ENCODE measurements at places on chromosomes 2 and 18.

- no peak for DNase-seq
These were observed 39.9 kb downstream of the TMEM247 start for GRCh38 chr2:46519265-46519664.

- no peak for DNase-seq
These were observed 32.2 kb upstream of the LPIN2 start for GRCh38 chr18:3044931-3045698.

DNA sequence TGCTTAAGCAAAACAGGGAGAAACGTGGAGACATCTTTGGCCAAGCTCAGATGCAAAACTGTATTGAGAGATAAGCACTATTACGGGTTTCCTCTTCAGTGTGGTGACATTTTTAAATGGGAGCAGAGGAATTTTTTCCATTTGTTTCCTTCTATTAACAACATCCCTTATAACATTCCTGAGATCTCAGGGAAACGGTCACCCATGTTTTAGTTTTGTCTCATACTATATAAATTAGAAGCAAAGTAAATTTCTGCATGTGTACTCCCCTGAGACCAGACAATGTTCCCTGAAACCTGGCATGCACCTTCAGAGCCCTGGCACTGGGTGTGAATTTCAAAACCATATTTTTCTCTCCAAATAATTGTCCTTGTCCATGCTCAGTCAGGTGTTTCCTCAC, 57.6 kb upstream of the RNF152 start:
- DNase-seq = no peak

GRCh38 chr18:9474108-9474982, 968 bp upstream of the RALBP1 start:
- DNase-seq = no peak

GRCh38 chr2:176001281-176001915, 669 bp downstream of the LNPK start:
- peak; percentile 34 for DNase-seq

DNA sequence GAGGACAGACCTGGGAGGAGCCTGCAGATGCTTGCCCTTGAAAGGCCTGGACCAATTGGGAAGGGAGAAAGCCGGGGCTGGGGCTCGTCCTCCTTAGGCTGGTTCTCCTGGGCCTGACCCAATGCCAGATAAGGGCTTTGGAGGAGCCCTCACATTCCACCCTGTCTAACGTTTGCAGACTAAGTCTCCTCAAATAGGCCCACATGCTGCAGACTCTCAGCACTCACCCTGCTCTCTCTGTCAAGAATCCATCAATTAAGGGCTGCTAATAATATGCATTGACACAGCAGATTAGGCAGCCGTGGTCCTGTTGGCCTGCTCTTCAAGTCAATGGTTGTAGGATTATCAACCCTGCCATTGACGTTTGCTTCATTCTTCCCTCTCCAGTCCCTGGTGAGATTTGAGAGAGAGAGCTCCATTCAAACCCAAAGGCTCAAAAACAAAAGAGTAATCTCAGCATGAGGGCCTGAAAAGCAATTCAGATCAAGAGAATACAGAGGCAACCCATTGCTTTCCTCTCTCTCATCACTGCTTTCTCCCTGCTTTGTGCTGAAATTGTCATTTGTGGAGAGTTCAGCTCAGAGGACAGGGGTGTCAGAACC, 167.6 kb downstream of the INSIG2 start:
- DNase-seq = no peak

- no peak for DNase-seq
These were observed 42.0 kb downstream of the SLC4A5 start for GRCh38 chr2:74301262-74301661.

DNA sequence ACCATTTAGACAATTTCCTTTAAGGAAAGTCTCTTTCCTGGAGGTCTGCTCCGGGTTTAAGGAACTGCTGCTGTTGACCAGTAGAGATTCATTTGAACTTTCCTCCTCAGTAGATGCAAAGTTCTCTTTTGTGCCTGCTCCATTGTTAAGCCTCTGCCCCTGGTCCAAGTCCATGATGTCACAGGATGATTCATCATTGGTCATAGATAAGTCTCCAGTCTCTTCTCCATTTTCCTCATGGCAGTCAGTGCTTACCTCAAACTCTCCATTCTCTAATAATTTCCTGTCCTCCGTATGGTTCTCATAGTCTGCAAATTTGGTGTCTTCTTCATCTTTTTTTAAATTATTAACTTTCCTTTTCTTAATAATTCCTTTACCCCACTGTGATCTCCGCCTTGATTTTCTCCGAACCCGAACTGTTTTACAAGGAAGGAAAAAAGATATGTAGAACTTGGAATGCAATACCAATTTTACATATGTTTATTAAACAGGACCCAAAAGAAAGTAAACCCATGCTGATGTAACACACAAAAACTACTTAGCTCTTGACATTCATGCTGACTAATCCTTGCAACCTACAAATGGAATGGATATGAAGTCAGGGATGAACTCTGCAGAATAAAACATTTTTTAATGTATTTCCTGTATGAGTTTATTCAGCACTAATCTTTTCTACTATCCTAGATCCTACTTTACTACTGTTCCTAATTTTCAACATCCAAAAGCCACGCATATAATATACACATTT, 169.1 kb downstream of the ATAD2B start:
- DNase-seq = no peak

DNA sequence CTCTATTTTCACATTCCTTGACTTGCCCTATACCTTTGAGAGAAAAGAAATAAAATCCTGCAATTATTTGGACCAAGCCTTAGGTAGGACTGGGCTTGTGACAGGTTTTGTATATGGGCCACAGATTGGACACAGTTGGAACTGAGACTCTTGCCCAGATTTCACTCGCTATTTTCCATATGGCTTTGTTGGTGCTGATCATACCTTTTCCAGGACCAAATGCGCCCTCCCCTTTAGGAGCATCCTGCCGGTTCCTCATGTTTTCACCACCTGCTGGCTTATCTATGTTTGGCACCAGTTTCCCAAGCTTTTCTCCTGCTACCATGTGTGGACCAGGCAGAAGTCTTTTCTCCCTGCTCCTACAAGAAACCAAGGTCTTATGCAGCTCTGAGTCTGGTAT, 494.9 kb downstream of the EPHA4 start:
- DNase-seq = no peak

DNA sequence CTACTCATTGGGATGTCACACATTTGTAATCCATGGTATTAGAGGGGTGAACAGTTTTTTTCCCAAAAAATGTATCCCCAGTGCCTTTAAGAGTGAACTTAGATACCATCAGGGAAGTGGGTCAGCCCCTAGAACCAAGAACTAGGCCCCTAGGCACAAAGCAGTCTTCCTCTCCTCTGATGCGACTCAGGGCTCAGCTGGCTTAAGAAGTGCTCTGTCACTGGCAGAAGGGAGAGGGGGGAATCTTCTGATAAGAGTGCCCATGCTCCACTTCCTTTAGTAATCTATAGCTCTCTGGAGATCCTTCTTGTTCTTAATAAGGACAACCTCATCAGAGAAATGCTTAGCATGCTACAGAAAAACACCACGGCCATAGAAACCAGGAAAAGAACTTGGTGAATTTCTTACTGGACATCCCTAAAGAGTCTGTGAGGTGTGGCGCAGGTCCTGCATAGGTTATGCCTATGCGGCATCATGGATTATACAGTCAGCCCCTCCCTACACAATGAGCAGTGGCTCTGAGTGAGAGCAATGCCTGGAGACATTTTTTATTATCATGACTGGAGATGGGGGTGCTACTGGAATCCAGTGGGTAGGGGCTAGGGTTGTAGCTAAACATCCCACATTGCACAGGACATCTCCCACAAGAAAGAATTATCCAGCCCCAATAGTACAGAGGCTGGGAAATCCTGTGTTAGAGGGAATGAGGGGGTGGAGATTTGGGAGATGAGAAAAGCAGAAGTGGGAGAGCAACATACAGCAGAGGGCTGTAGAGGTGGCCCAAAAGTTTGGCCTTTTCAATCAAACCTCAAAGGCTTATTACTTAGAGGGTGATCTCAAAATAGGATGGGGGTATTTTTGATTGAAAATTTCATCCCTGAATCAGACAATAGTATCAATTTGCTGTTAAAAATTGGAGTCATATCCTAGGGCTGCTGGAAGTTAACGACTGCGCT, 21.7 kb upstream of the ZNF385B start:
- DNase-seq = no peak

- DNase-seq = no peak
These were observed 65.1 kb upstream of the COL3A1 start for GRCh38 chr2:188909036-188909435.

DNA sequence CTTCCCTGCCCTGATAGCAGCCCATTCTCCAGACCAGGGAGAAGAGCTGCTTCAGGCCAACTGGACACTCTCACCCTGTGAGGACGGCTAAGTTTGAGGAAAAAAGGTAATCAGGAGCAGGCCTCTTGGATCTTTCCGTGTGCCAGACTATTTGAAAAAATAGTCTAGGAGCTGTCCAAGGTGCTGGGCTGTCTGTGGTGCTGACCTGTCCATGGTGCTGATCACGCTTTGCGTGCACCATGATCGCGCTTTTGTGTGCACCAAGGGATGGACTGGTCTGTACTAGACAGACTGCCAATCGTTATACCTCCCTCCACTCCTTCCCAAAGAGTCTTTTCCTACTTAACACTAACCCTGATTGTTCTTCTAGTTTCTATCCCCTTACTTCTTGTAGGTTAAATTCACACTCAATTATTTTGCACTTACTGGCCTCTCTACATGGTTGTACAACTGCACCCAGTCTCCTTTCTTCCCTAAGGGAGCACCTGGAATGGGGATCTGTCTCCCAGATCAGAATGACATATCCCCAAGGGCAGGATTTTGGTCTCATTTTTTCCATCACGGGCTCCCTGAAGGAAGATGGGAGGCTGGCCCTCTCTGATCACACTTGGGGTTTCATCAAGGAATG, 295.4 kb downstream of the CELF4 start:
- DNase-seq = peak; percentile 58

DNA sequence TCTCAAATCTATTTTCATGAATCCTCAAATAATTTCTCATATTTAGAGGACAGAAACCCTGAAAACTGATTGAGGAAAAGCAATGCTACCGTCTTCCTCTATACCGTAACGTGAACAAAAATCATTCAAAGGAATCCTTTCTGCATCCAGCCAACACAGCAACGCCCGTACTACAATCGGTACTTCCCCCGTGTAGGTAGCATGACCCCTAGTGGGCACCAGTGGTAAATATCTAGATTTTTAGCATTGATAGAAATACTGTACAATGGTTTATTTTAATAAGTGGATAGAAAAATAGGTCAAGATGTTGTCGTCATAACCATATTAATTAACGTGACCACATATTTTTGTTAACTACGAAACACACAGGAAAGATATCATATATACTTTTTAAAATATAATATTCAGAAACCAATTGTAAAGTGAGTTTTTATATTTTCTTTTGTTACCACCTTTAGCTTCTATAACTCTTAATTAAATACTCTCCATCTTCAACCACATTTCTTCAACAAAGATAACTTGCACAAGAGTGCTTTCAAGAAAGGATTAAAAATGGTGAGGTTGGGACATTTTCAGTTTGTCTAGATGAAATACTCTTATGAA, 194.1 kb downstream of the SS18 start:
- DNase-seq = no peak

GRCh38 chr2:128178149-128178649, 87.2 kb downstream of the UGGT1 start:
- DNase-seq = no peak

DNA sequence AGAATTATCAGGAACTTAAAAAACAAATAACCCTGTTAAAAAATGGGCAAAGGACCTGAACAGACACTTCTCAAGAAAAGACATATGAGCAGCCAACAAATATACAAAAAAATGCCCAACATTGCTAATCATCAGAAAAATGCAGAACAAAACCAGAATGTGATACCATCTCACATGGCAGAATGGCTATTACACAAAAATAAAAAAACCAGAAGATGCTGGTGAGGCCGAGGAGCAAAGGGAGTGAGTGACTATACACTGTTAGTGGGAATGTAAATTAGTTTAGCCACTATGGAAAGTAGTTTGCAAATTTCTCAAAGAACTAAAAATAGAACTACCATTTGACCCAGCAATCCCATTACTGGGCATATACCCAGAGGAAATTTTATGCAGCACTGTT, 95.8 kb upstream of the DSEL start:
- DNase-seq = no peak

GRCh38 chr2:17972991-17973390, 94.5 kb downstream of the KCNS3 start:
- DNase-seq = no peak

DNA sequence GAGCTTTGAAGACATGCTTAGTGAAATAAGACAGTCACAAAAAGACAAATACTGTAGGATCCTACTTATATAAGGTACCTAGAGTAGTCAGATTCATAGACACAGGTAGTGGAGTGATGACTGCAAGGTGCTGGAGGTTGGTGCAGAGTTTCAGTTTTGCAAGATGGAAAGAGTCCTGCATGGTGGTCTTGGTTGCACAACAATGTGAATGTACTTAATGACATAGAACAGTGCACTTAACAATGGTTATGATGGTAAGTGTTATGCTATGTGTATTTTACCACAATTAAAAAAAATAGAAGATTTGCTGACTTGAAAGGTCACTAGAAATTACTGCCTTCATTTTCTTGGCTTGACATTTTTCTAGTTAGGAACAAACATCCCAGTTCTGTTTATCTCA, 9.5 kb downstream of the CERS6 start:
- no peak for DNase-seq

DNA sequence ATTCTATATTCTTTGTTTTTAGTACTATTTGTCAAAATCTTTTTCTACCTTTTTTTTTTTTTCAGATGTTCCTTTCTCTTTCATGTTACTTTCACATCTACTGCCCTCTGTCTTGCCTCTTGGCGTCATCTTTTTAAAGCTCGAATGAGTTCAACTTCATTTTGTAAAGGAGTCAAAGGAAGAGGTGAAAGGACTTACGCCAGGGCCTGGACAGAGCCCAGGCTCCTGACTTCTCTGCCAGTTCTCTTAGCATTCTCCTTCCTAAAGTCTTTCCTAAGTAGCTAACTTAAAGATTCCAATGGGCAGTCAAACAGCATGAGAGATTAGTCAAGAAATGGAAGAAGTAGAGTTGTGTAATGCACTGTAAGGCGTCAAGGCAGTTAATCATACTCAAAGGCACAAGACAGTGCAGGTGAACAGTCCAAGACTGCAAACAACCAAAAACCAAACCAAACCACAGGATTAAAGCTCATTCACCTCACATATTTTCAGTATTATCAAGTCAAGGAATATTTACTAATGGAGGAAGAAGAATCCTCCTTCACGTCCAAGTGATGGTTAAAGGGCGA, 301.7 kb downstream of the TCF4 start:
- DNase-seq = no peak
